ENCODE measurements at places on chromosomes 6 and 20.

GRCh38 chr6:119533603-119534279, 184.2 kb upstream of the MAN1A1 start:
- DNase-seq, result no peak

DNA sequence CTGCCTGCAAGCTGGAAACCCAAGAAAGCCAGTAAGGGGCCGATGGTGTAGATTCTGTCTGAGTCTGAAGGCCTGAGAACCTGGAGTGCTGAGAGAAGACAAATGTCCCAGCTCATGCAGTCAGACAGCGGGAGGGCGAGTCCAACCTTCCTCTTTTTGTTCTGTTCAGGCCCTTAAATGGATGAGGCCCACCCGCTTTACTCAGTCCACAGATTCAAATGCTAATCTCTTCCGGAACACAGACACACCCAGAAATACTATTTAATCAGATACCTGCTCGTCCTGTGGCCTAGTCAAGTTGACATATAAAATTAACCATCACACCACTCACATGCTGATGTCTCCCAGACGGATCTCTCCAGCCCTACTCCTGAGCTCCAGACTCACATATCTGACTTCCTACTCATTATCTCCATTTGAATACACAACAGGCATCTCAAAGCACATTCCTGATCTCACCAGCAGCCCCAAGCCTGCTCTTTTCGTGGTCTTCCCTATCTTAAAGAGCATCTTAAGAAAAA, 26.7 kb upstream of the SRC start:
- no peak for DNase-seq

DNA sequence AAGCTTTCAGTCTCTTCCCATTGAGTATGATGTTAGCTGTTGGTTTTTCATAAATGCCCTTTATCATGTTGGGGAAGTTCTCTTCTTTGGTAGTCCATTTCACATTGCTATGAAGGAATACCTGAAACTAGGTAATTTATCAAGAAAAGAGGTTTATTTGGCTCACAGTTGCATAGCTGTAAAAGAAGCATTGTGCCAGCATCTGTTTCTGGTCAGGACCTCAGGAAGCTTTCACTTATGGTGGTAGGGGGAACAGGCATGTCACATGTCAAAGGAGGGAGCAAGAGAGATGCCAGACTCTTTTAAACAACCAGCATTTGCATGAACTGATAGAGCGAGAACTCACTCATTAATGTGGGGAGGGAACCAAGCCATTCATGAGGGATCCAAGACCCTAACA, 48.0 kb upstream of the MAPK13 start:
- DNase-seq, result no peak

- no peak for DNase-seq
These were observed 42.9 kb downstream of the UQCC1 start for GRCh38 chr20:35368666-35369423.
